CD4-positive, alpha-beta T cell treated with Interleukin-10 for 1 hour (primary cell): ENCODE measurements at places on chromosomes 11 and 22.

DNA sequence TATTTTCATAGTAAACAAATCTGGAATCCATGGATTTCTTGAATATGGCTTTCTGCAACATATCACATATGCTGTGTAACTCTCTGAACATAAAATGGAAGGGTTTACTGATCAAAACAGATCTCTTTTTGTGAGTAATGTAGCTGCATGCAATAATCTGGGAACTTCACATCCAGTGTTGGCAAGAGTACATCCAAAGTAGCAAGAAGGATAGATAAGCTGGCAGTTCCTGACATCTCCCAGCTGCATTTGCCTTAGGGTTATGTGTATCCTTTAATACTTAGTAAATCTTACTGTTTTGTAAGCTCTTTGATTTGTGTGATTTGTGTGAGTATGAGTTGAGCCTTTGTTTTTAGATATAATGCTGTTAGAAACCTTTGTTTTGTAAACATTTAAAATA is 280.4 kb upstream of the CNTN5 start:
- no peak for DNase-seq

DNA sequence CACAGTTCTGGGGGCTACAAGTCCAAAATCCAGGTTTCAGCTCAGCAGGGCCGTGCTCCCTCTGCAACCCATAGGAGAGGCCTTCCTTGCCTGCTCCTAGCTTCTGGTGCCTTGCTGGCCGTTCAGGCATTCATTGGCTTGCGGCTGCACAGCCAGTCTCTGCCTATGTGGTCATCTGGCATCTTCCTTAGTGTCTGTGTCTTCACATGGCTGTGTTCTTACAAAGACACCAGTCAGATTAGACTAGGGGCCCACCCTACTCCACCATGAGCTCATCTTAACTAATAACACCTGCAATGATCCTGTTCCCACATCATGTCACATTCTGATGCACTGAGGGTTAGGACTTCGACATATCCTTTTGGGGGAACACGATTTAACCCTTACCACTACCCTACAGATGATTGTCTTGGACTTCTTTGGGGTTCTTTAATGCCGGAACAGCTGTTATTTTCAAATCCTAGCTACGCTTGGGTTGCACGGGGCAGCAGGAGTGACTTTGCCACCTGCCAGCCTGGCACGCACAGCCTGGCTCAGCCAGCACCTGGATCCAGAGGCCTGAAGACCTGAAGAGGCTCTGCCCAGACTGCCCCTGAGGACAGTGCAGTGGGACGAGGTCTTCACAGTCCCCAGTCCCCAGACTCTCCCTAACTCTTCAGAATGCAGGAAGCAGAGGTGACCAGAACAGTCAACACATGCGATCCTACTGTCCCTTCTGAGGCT is 7.7 kb upstream of the NEAT1 start:
- no peak for DNase-seq

DNA sequence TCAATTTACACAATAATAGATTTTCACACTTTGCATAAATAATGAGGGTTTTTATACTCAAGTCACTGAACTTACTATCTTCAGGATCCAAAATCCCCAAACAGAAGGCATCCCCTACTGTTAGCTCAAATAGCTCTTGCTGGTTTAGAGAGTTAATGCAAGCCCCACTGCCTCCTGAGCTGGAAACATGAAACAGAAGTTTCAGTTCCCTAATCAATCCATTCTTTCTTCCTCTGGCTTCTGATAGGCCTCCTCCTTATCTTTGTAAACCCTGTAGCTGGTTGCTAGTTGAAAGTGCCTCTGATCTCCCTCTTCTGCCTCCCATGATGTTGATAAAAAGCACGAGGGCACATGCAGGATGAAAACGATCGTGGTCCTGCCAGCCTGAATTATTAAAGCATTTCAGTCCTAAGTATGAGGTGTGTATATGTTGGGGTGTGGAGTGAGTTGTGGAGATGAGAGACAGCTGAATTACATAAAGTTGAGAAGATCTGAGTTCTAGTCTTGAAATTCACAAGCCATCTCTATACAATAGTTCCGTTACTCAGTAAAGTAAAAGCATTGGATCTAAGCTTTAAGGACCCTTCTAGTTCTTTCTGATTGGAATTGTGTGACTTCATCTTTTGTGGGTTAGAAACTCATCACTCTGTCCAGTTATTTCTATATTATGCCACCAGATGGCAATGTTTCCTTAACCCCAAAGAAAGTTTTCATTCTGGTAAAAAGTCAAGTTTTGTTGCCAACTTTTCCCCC is 35.0 kb upstream of the EHF start:
- DNase-seq: peak; percentile 39

GRCh38 chr11:67283481-67283963 is 5.6 kb upstream of the ANKRD13D start:
- DNase-seq: no peak

GRCh38 chr11:67114275-67114896 is 4.7 kb upstream of the KDM2A start:
- no peak for DNase-seq
